ENCODE measurements at places on chromosomes 3 and 15.

DNA sequence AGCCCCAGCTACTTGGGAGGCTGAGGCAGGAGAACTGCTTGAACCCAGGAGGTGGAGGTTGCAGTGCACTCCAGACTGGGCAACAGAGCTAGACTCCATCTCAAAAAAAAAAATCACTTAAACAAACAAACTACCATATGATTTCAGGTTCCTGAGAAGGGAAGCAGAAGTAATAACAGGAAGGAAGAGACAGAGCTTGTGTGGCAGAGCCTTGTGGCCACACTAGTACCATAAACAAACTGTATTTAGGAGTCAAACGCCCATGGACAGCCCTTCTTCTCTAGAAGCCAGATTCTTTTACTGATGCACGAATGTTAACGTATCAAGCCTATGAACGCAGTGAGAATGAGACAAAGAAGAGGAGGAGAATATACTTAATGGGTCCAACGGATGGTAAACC, 12.0 kb downstream of the MTMR10 start:
- DNase-seq = no peak

DNA sequence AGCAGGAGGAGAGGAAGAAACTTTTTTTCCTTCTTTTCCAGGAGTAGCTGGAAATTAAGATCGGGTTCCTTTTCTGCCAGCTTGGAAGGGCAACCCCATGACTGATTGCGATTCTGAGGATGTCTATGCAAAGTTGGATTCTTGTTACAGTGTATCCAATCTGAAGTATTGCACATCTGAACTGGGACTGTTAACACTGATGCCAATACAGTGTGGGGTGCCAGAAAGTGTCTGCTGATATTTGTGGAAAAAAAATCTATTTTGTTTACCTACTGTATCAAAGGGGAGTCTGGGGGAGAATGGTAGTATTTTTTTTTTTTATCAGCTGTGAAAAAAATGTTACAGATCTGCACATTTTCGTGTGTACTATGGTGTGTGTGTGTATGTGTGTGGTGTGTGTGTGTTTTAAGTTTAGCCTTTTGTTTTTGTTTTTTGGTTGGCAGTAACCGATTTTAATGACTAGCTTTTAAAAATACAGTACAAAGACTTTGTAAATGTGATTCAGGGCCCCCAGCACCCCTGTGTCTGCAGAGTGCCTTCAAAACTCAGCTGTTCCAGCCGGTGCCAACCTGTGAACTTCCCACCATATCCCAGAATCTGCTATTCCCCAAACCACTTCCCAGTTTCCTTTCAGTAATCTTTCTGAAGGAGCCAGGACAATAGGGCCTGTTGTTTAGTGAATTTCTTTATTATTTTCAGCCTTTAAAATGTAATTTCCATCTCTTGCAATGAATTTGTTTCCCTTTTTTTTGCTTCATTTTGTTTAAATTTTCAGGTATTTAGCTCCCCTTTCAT, 1.9 kb downstream of the RAP2B start:
- DNase-seq = no peak

GRCh38 chr15:25860885-25861866, 2.0 kb downstream of the ATP10A start:
- DNase-seq = no peak

DNA sequence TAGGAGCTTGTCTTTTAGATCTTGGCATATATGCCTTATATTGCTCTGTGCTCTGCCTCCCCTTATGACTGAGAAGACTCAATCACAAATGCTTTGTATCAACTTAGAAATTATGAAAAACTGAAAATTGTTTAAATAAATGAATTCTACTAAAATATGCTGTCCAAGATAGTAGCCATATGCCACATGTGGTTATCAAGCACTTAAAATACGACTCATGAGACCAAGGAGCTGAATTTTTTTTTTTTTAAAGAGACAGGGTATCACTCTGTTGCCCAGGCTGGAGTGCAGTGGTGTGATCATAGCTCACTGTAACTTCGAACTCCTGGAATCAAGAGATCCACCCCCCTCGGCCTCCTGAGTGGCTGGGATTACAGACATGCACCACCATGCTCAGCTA, 118.3 kb downstream of the RFTN1 start:
- DNase-seq = no peak

DNA sequence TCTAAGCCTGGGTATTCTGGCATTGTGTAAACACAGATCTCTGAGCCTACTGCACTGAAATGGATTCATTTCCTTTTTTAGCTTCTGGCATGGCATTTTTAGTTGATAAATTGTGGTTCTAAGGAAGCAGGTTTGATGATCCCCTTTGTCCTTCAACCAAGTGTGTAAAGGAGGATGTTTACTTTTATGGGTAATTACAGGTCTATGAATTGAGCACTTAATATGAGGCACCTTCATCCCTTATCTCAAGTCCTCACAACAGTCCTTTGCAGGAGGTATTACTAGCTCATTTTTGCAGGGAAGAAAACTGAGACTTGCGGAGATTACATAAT, 30.8 kb upstream of the ZBTB38 start:
- no peak for DNase-seq

DNA sequence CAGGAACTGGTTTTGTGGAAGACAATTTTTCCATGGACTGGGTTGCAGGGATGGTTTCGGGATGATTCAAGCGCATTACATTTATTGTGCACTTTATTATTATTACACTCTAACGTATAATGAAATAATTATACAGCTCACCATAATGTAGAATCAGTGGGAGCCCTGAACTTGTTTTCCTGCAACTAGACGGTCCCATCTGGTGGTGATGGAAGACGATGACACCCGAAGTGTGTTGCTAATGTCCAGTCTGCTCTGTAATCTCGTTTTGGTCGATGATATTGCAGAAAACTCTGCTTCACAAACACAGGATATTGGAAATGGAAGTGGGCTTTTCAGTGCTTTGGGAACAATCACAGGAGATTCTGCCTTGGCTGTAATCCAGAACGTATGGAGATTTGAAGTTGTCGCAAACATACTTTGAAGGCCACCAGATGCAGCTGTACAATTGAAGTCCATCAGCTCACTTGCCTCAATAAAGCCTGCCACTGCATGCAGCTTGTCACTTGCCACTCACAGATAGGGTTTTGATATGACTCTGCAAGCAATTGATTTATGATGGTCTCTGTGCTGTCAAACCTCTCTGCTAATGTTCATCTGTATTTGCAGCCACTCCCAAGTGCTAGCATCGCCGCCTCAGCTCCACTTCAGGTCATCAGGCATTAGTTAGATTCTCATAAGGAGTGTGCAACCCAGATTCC, 141.7 kb downstream of the TJP1 start:
- DNase-seq = no peak

DNA sequence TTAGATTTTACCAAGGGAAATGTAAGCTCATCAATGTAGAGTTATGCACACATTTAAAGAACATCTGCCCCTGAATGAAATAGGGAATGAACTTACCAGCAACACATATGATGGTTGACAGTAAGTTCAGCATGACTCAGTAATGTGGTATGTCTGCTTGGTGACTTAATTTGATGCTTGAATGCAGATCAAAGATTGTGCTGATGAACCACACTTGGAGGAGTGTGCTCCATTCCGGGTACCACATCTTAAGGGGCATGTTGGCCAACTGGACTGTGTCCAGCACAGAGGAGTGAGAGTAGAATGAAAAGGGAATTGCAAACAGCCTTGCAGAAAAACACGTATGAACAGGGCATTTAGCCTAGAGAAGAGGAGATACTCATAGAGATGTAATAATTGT, 171.0 kb upstream of the RARB start:
- DNase-seq = no peak

DNA sequence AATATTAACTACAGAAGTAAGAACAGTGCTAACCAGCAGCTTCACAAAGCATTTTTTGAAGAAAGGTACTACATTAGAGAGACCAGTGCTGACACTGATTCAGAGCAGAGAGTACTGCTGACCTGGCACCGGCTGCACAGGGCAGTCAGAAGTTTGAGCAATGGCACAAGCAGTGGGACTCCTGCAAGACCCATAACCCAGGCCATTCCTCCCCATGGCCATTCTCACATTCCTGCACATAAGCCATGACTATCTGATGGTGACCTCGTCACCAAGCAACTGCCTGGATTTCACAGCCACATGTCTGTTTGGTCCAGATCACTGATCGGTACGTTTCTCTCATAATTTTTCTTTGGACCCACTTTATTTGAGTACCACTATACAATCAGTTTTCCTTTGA, 88.7 kb downstream of the GPR156 start:
- DNase-seq = no peak

DNA sequence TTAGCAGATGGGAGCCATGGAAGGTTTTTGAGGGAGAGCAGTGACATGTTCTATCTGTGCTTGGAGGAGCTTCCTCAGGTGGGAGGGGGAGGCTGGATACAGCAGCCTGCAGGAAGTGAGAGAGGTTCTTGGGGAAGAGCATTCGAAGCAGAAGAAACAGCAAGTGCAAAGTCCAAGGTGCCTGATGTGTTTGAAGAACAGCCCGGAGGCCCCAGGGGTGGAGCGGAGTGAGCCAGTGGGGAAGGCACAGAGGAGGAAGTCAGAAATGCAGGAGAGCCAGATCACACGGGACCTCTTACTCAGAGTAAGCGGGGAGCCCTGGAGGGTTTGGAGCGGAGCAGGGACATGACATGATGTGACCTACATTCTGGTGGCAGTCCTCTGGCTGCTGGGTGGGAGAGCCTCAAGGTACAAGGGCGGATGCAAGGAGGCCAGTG, 10.8 kb downstream of the ITGA11 start:
- DNase-seq = no peak

DNA sequence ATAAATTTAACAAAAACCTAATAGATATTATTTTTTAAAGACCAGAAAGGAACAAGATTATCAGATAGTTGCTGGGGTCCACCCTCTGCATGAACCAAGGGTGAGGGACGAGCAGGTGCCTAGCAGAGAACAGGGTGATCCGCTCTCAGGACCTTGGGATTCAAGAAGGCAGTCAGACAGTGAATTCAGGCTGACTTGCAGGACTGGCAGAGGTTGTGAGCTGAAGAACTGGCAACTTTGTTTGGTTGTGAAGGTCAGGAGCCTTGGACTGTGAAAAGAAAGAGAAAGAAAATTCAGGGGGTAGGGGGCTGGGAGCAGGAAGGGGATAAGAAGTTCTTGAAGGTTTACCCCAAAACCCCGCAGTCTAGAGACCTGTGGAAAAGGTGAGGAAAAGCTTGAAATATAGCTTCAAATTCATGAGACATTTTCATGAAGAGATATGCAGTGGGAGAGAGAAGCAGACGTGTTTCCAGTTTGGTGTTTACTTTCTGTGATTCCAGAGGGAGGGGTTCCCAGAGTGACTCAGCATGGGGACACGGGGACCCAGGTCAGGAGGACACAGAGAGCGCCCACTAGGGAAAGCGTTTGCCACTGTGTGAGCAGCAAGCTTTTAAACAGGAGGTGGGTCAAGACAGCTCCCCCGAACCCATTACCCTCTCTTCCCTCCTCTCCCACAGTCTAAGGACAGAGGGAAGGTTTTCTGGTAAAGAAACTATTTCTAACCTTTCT, 217.2 kb upstream of the UMPS start:
- DNase-seq = no peak

DNA sequence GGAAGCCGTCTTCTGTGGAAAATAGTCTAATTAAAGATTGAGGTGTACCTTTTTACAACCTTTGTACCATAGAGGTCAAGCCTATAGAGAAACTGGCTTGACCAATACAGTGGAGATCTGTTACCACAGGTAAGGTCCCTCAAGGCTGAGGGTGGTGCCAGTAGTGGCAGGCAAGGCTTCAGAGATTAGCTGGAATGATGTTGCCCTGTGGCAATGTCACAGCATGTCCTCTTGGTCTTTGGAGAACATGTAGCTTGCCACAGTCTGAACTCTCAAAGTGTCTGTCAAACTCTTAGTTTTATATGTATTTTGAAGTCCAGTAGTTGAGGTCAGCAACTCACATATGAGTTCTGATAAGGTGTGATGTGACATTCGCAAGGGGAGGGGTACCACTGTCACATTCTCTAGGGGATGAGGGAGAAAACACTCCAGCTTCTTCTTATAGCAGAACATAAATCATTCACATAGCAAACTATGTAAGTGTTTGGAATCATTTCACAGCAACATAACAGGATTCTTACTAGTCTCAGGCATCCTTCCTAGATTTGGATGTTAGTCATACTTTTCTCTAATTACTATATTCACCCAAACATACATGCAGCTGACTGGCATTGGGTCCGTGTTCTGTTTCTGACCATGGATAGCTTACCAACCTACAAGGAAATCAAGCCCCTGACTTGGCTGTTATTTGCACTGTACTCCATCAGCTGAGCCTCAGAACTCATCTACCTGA, 173.6 kb downstream of the UBE2E2 start:
- no peak for DNase-seq

GRCh38 chr3:186316666-186317260, 45.3 kb downstream of the DGKG start:
- no peak for DNase-seq

GRCh38 chr3:37551857-37552256, 309.8 kb upstream of the CTDSPL start:
- no peak for DNase-seq

DNA sequence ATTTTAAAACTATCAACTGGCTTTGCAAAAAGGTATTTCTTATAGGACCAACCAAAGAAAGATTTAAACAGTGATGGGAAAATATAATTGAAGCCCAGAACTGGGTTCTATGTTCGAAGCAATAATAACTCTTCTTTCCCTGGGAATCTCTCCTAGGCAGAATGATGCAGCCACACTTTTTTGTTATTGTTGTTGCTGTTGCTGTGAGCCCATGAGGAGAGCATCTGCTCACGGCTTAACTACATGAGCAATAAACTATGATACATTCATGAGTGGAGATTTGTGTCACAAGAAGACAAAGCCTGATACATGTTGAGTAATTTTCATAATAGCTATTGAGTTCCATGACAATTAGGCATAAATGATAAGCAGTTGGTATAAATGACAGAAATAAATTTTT, 80.5 kb downstream of the CRTC3 start:
- no peak for DNase-seq

DNA sequence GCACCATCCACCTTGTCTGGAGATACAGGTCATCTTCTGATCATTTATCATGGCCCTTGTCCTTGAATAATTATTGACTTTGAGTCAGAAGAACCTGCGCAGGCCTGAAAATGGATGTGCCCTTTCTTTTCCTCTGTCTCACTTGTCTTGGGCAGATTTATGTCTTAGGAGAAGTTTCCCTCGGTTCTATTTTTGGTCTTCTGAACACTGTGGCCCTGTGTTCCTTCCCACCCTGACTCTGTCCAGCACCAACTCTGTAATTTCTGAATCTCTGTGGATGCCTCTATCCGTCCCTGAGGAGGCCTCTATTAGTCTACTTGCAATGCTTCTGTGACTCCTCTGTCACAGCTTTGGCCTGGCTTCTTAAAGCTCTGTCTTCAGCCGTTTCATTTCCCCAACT, 680.8 kb upstream of the CFAP20DC start:
- DNase-seq = no peak

GRCh38 chr15:44136991-44137477, 58.0 kb downstream of the FRMD5 start:
- no peak for DNase-seq

GRCh38 chr3:106711650-106712049, 665.6 kb upstream of the CCDC54 start:
- no peak for DNase-seq

GRCh38 chr3:7207125-7207524, 346.2 kb downstream of the GRM7 start:
- no peak for DNase-seq

GRCh38 chr3:12479919-12480427, 4.3 kb upstream of the TSEN2 start:
- no peak for DNase-seq
